Activated T-cell treated with anti-CD3 and anti-CD28 coated beads for 24 hours (primary cell): ENCODE measurements at places on chromosomes 4 and X.

DNA sequence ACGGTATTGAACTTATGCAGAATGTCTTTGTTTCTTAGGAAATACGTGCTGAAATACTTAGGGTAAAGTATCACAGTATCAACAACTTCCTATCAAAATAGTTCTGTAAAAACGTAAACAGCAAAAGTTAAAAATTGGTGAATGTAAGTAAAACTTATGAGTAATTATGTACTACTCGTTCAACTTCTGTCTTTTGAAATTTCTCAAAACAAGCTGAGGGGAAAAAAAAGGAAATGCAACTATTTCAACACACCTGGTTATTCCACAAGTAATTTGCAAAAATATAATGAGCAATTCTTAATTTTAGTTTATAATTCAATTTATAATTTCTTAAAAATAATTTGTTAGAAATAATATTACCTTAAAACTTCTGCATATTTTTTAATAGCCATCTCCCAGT lies 8.3 kb downstream of the PPID start:
- no peak for DNase-seq

DNA sequence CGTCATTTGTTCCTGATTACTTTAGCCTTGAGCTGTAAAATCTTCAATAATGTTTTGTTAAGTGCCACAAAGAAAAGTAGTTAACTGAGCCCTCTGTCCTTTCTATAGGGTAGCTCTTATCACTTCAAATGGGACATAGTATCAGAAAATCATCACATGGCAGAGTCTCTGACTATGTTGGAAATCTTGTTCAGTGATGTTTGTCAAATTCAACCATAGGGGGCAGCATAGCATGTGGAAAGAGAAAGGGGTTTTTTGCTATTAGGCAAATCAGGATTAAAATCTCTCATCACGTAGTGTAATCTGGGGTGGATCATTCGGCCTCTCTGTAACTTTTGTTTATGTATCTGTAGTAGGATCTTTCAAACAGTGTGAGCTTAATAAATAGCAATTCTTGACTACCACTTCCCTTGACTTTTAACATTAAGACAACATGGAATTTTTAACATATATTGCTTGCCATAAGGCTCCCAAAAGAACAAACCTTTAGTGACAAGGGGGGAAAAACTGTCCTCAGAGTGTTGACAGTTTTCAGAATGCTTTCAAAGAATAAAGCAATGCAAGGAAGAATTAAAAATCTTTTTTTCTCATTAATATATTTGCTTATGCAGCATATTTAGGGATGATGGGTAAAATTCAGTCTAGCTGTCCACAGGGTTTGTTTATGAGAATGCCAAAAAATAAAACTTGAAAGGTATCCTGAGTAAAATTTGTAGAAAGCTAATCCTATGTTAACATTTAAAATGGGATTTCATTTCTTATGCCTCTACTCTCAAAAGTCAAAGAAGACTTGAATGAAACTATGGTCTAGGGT lies 127.2 kb downstream of the FBXW7 start:
- no peak for DNase-seq

DNA sequence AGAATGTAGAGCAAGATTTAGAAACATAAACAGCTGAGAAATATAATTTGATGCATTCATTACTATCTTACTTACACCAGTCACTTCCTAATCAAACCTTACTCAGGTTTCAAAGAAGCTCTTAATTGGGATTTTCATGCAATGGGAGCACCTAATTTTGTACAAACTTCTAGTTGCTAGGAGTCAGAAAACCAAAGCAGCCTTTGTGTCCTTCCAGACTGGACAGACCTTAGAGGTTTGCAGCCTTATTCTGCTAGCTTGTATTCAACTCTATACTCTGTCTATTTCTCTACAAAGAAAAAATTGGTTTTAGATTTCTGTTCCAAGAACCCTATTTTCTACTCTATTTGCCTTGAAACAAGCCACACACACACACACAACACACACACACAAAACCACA lies 19.4 kb downstream of the GABRA2 start:
- DNase-seq: no peak

- no peak for DNase-seq
Measured at GRCh38 chrX:16005917-16006316, 117.4 kb upstream of the GRPR start.

DNA sequence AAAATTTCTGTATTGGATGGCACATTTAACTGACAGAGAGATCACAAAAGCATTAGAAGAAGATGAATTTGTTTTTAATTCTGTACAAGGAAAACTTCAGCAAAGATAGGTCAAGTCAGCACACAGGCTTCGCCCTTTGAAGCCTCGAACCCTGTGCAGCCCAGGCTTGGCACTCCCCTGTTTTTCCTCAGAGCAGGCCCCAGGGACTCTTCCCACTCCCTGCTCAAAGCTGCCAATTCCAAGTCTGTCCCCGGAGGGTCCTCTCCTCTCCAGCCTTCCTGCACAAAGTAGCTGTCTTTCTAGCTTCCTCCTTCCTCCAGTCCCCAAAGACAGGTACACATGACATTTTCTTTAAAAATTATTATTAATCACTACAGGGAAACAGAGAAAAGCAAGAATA lies 466.3 kb downstream of the PPARGC1A start:
- no peak for DNase-seq

GRCh38 chr4:134178706-134179105 lies 22.9 kb downstream of the PABPC4L start:
- no peak for DNase-seq

- no peak for DNase-seq
Measured at GRCh38 chr4:80471756-80472155, 136.2 kb downstream of the CFAP299 start.

DNA sequence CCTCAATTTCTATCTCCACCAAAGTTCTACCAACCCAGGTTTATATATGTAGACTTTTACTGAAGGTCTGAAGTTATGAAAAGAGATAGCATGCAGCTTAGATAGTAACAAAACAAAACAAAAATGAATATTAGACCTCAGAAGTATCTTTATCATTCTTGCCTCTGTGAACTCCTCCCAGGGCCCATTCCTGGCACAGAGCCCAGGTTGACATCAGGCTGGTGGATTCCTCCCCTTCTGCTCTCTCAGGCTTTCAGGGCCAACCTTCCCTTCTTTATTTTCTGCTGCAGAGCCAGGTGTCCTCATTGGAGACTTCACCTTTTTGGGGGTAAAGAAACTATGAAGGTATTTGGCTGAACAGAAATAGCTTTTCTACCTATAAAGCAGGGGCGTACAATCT lies 112.8 kb upstream of the PITX2 start:
- no peak for DNase-seq

GRCh38 chr4:81688085-81688484 lies 216.4 kb upstream of the RASGEF1B start:
- no peak for DNase-seq

DNA sequence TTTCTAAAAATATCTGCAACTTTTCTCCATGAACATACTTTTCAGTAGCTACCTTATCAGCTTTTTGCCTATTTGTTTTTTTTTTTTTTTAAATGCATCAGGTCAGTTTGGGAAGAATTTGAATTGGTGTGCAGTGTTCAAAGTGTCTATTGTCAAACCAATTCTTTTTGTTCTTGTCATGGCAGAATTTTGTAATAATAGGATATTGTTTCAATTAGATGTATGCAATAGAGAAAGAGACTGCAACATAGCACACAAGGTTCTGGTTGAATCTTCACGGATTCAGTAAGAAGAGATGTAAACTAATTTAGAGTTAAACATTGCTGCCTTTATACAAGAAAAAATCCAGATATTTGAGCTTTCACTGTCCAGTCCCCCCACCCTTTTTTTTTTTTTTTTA lies 277.1 kb downstream of the GRID2 start:
- DNase-seq: no peak

GRCh38 chr4:74480267-74480666 lies 35.3 kb downstream of the AREG start:
- DNase-seq: no peak
